ENCODE measurements at places on chromosomes 2 and 18.
A peak's percentile ranks its signal among the peaks of the same experiment; 100 is the strongest.

- DNase-seq = no peak
Measured at GRCh38 chr2:61604433-61604832, 66.3 kb upstream of the XPO1 start.

DNA sequence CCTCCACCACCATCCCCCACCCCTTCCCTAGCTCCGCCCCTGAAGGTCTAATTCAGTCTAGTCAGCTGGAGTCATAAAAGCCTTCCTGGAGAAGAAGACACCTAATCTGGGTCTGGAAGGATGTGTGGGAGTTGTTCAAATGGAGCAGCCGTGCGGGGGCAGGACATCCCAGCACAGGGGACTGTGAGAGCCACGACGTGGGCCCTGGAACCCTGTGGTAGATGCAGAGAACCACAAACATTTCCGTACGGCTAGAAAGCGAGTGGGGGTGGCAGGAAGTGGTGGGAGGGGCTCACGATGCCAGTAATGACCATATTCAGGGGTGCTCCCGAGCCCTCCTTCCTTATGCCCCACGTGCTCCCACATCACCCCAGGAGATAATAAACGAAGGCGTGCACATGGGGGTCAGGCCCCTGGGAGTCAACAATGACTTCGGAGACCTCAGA is 20.9 kb upstream of the COL6A3 start:
- DNase-seq = peak; percentile 84

DNA sequence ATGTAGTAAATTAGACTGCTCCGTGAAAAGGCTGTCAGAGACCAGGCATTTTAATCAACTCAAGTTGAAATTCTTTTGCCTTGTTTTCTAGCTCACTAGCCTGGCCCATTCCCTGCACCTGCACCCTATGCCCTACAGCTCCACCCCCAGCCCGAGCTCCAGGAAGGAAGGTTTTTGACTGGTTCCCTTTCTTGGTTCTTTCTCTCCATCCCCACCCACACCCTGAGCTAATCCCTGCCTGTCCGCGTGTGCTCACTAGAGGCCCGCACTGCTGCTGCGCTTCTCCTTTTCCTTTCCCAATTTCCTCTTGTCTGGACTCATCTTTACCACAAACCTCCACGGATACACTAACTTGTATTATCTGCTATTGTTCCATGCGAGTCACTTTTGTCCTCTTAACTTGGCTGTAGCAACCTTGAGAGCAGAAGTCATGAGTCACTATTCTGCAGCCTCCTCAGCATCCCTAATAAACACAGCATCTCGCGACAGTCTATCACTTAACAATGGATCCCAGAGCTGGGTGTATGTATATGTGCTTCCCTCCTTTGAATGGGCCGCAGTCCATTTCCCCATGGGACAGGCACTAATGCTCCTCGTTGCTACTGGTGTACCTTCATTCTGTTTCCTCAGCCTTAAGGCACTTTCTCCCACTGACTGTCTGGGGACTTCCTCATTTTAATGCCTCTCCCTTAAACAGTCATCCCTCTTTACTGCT is 36.5 kb downstream of the COLEC12 start:
- DNase-seq = peak; percentile 64

DNA sequence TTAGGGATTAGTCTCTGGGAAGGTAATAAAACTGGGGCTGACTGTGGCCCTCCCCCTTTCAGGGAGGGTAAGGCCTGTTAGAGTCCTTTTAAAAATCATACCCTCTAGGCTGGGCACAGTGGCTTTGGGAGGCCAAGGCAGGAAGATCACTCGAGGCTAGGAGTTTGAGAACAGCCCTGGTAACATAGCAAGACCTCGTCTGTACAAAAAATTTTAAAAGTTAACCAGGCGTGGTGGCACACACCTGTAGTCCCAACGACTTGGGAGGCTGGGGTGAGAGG is 118.7 kb downstream of the STPG4 start:
- no peak for DNase-seq

DNA sequence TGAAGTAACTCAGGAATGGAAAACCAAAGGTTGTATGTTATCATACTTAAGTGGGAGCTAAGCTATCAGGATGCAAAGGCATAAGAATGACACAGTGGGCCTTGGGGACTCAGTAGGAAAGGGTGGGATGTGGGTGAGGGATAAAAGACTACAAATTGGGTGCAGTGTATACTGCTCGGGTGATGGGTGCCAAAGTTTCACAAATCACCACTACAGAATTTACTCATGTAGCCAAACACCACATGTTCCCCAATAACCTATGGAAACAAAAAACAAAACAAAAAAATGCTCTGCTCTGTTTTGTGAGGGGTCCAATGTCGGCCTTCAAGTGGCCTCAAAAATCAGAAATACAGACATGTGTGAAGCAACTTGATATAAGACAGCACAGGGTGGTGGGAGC is 8.9 kb upstream of the RNF144A start:
- DNase-seq = no peak

DNA sequence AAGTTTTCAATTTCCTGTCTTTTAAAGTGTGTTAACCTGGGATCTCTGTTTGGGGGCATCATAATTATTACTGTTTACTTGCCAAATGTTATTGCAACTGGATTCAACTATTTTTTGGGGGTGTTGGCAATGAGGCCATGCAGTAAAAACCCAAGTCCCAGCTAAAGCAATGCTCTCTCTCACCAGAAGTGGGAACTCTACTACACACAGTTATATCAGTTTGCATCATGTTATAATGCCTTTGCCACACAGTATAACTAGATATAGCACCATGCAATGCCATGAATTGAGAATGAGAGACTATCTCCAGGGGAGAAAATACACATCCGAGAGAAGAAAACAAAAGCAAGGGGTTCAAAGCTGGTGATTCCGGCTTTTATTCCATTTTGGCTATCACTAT is 79.0 kb downstream of the GCA start:
- no peak for DNase-seq

GRCh38 chr18:4751523-4751922 is 296.4 kb upstream of the DLGAP1 start:
- no peak for DNase-seq

DNA sequence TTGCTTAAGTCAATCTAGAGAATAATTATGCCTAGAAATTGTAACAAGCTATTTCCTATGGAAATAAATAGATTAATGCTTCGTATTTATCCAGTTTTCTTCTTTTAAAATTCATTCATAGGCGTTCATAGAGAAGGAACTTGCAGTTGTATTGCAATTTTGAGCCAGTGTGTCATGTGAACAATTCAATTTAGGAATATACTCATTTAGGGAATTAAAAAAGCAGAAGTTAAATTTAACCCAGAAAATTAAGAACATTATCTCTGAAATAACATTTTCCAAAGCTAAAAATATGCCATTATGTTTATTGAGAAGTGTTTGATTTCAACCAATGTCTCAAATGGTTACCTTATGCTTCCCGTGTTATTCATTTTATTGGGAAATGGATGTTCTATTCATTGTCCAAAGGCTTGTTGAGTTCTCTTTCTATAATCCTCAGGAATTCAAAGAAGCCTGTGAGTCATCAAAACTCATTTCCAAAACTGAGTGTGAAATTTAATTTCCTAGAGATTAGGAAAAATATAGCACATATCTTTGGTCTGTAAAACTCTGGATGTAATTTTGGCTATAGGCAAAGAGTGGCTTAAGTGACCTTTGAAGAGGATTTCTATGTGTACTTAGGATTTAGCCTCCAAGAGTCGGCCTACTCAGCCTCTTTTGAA is 99.7 kb downstream of the SLC8A1 start:
- peak; percentile 53 for DNase-seq

DNA sequence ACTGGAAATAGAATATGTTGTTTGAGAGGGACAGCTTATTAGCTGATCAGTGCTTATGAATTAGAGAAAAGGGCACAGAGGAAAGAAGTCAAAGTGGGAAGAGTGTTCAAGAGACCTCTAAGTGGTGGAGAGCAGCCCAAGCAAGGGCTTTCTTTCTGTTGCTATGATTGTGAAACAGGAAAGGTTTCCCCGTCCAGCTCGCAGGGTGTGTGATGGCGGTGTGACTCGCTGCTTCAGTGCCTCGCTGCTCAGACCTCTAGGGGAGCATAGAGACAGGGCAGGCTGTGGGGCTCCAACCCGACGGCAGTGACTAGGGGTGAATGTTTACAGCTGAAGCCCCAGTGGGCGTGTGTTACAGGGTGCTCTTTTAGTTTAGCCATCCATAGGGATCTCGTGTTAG is 166.5 kb upstream of the COPS8 start:
- DNase-seq = peak; percentile 63

- DNase-seq = no peak
Measured at GRCh38 chr18:8229040-8229439, 380.2 kb upstream of the RAB12 start.

DNA sequence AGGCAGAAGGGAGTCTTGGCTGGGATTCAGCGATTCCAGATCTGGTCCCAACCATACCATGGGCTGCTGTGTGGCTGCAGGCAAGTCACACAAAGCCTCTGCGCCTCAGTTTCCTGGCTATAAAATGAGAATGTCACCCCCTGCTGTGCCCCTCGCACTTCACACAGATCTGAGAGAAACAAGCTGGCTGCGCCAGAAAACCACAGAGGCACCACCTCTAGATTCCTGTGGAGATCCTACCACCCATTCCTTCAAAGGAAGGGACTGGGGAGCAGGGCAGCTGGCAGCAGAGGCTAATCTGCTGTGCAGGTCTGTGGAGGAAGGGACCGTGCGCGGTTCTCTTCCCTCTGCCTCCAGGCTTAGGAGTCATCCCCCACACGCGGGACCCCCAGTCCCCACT is 19.8 kb downstream of the NEURL3 start:
- DNase-seq = no peak

GRCh38 chr2:173349287-173349686 is 5.4 kb upstream of the CDCA7 start:
- DNase-seq = no peak

- no peak for DNase-seq
Measured at GRCh38 chr2:127647242-127648190, 1.6 kb downstream of the GPR17 start.

- DNase-seq = no peak
Measured at GRCh38 chr18:44795241-44795640, 114.6 kb downstream of the SETBP1 start.

- DNase-seq = no peak
Measured at GRCh38 chr2:187874786-187875185, 320.6 kb upstream of the TFPI start.

DNA sequence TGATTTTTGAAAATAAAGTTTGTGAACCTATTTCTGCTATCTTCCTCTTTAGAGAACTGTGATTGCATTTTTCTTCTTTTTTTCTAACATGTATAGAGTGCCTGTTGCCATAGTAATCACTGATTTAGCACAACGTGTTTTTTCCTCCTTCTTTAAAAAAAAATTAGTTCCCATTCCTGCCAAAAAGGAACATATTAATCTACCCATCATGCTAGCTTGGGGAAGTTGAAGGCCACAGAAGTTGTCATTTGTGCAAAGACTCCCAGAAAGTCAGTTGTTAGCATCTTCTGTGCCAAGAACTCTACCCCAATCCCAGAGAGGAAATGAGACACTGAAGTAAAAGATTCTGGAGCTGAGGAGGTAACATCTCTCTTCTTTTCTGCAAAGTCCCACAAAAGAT is 57.3 kb downstream of the SLC8A1 start:
- DNase-seq = no peak

DNA sequence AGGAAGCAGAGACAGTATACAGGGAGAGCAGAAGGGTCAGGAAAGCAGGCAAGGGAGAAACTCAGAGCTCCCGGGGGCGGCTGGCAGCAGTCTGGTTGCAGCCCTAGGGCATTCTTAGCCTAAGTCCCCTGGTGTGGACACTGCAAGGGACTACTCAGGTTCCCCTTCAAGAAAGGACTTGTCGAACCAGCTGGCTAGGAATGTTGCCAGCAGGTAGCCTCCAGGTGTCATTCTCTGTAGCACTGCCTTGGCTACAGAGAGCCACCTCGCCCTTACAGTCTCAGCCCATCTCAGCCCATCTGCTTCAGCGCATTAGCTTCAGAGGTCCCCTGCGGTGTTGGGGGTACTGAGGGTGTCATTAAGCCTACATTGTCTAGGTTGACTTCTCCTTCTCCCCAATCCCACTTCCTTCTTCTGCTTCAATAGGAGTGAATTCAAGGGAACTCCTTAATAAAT is 11.3 kb upstream of the TMSB10 start:
- no peak for DNase-seq

GRCh38 chr2:26745609-26746327 is 18.3 kb upstream of the SLC35F6 start:
- peak; percentile 79 for DNase-seq

GRCh38 chr2:121790276-121790956 is 35.0 kb downstream of the TSN start:
- peak; percentile 92 for DNase-seq

DNA sequence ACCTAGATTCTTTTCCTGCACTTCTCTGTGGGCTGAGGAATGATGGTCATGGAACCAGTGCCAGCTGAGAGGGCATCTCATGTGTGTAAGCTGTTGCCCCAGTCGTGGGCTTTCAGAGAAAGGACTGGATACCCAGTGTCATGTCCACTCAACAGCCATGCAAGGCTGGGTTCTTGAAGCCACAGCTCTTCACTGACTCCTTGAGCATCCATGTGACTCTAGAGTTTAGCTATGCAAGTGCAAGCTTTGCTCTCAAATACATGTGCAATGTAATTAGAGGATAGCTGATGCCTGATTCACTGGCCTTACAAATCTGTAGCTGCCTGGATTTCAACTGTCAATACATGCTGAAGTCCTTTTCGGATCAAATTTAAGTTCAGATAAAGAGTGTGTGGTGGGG is 46.8 kb upstream of the EML6 start:
- DNase-seq = peak; percentile 48

DNA sequence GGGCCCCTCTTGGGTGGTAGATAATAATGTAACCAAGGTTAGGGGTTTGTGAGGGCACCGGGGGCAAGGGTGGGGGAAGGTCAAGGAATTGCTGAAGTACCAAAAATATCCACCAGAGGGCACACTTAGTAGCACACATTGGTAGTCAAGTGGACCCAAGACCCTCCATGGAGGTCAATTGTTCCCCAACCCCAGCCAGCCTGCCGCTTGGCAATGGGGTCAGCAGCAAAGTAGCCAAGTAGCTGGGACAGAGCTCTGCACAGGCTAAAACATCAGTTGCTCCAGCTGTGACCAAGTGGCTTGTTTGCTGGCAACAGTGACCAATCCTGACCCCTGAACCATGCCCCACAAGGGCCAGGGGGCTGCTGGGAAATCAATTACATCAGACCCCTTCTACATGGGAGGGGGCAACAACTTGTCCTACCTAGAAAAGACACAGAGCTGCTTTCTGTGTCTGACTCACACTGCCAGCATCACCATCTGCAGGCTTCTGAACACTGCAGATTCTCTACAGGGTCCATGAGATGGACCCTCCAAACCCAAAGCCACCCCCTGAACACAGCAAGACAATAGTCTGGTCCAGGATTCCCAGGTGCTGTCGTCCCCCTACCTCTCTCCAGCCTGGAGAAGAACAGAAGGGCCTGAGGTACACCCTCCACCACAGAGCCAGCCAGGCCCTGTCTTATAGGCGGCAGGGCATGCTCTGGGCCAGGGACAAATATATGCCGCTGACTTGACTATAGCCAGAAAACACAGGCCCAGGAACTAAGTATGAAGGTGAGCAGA is 76.0 kb downstream of the EMX1 start:
- peak; percentile 41 for DNase-seq

Measured in fibroblast of mammary gland (primary cell).